ENCODE measurements at places on chromosomes 5 and 9.

GRCh38 chr5:76384705-76385104 is 18.4 kb upstream of the IQGAP2 start:
- no peak for DNase-seq

GRCh38 chr5:98570661-98571191 is 202.7 kb upstream of the RGMB start:
- no peak for DNase-seq

DNA sequence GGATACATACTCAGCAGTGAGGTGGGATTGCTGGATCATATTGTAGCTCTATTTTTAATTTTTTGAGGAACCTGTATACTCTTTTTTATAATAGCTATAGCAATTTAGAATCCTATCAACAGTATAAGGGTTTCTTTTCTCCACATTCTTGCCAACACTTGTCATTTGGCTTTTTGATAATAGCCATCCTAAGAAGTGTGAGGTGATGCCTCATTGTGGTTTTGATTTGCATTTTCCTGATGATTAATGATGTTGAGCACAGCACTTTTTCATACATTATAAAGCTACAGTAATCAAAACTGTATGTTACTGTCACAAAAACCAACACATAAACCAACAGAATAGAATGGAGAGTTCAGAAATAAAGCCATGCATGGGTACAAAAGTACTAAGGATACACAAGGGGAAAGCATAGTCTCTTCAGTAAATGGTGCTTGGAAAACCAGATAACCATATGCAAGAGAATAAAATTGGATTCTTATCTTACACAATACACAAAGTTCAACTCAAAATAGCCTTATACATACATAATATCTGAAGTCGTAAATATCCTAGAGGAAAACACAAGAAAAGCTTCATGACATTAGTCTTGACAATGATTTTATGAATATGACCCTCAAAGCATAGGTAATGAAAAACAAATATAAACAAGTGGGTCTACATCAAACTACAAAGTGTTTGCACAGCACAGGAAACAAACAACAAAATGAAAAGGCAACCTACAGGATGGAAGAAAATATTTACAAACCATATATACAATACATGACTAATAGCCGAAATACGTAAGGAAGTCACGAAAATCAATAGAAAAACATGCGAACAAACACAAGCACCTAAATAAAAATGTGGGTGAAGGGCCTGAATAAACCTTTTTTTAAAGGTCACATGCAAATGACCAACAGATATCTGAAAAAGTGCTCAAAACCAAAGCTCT is 287.8 kb upstream of the DAB2 start:
- no peak for DNase-seq

GRCh38 chr5:30502277-30502676 is 691.2 kb upstream of the CDH6 start:
- no peak for DNase-seq

- no peak for DNase-seq
Measured at GRCh38 chr5:108858959-108859358, 111.3 kb downstream of the FER start.

DNA sequence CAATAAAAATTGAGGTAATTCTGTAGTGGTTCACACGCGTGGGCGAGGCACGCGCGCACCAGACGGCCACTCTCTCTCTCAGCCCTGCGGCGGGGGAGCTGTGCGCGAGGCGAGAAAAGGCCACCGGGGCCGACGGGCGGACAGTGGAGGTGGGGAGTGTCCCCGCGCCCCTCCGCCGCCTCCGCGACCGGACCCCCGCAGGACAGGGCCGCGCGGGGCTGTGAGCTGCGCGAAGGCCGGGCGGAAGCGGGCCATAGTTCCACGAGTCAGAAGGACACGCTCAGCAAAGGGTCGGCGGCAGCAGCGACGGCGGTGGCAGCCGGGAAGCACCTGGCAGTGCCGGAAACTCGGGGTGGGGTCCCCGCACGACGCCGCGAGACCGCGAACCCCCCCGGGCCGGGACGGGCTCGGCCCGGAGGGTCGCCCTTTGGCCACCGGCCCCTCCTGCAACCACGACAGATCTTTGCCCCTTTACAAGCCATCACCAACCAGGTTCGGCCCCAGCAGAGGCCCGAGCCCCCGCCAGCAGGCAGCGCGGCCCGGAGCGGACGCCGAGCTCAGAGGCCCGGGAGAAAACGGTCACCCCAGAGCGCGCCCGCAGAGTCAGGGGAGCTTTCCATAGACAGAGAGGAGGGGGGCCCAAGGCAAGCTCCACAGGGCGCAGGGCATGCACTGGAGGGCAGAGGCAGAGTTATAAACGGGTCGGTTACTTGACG is 60.9 kb downstream of the ZNF354C start:
- DNase-seq: no peak

DNA sequence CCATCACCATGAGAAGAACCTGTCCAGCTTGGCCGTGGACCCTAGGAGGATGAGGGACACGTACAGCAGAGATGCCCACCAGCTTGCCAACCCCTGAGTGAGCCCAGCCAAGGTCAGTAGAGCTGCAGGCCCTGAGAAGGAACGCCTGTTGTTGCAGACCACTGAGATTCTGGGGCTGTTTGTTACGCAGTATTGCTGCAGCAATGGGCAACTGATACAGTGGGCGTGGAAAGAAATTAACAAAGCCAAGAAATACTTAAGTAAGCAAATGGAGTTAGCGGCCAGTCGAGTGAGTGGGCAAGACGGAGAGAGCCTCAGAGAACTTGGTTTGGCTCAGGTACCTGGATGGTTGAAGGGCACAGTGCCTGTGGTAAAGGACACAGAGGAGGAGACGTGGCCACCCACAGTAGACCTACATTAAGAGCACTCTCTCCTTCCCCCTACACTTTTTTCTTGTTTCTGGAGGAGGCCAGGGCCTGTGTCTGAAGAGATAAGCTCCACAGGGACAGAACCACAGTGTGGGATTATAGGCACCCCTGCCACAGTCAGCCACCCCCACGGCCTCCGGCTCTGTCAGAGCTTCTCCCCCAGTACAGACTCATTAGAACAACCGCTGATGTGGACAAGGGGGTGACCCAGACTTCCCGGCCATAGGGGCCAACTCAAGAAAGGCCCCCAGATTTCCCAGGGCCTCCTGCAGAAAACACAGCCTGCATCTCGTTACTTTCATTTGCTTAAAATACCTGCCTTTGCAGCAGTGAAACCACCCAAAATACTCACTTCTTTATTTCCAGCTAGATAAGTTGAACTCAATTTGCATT is 40.1 kb upstream of the GRHPR start:
- DNase-seq: no peak

- DNase-seq: no peak
Measured at GRCh38 chr5:102911973-102912372, 156.9 kb downstream of the PAM start.

GRCh38 chr5:130476325-130476724 is 572.1 kb downstream of the CHSY3 start:
- DNase-seq: no peak

DNA sequence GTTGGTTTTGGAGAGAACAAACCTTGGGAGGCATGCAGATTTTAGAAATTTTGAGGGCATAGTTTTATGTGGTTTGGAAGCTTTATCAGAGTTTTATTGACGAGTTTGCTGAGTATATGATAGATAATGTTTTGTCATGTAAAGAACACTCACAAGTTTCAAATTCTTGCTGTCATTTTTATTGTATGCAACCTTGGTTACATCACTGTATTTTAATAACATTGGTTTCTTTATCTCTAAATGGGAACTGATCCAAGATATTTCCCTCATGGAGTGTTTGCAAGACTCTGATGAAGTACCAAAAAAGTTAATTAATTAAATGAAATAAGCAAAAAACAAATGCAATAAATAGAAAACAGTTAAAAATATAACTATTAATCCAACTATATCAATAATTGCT is 170.3 kb downstream of the SMC2 start:
- DNase-seq: no peak

GRCh38 chr5:73027361-73027760 is 71.5 kb downstream of the FCHO2 start:
- DNase-seq: no peak

- DNase-seq: no peak
Measured at GRCh38 chr5:15383469-15383868, 116.5 kb upstream of the FBXL7 start.

- DNase-seq: no peak
Measured at GRCh38 chr5:167008705-167009104, 1282.7 kb upstream of the WWC1 start.

DNA sequence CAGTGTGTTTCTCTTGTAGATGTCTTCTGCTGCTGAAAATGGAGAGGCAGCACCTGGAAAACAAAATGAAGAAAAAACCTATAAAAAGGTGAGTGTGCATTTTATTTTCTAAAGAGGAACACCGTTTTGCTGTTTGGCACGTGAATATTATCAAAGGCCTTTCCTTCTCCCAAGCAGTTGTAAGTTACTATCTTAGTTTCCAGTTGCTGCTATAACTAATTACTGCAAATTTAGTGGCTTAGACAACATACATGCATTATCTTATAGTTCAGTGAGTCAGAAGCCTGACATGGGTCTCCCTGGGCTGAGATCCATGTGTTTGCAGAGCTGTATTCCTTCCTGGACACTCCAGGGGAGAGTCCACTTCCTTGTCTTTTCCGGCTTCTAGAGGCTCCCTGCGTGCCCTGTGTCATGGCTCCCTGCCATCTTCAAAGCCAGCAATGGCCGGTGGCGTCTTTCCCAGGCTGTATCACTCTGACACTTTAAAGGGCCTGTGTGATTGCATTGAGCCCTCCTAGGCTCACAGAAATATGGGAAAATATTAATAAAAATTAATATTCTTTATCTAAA is 117.6 kb downstream of the PIP5K1B start:
- no peak for DNase-seq

- DNase-seq: no peak
Measured at GRCh38 chr5:74529101-74529500, 111.4 kb downstream of the ENC1 start.

DNA sequence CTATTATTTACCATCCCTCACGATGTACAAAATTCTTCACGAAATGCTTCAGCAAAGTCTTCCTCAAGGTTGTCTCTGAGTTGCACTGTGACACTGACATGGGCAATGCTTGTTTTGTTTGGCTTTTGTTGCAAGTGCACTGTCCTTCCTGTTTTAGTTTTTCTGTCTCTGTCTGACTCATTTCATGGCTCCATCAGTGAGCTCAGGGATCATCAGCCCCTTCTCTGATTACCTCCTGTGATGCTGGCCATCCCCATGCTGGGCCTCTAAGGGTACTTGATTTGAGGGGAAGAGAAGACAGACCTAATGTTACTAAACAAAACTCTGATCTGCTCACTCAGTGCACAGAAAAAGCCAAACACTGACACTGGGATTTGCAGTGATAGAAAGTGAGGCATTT is 37.6 kb upstream of the STX17 start:
- DNase-seq: no peak

DNA sequence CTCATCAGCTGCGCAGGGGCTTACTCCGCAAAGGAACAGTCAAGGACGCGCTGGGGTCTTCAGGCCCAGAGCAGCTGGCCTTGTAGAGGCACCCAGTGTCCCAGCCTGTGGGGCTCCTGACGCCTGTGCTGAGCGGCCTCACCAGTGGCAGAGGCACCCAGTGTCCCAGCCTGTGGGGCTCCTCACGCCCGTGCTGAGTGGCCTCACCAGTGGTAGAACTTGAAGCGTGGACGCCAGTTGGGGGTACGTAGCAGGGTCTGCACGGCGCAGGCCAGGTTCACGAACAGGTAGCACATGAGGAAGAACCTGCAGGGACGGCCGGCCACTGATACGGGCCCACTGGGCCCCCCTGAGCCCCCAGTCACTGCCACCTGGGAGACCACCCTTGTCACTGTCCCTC is 35.9 kb downstream of the SLC12A7 start:
- DNase-seq: no peak

DNA sequence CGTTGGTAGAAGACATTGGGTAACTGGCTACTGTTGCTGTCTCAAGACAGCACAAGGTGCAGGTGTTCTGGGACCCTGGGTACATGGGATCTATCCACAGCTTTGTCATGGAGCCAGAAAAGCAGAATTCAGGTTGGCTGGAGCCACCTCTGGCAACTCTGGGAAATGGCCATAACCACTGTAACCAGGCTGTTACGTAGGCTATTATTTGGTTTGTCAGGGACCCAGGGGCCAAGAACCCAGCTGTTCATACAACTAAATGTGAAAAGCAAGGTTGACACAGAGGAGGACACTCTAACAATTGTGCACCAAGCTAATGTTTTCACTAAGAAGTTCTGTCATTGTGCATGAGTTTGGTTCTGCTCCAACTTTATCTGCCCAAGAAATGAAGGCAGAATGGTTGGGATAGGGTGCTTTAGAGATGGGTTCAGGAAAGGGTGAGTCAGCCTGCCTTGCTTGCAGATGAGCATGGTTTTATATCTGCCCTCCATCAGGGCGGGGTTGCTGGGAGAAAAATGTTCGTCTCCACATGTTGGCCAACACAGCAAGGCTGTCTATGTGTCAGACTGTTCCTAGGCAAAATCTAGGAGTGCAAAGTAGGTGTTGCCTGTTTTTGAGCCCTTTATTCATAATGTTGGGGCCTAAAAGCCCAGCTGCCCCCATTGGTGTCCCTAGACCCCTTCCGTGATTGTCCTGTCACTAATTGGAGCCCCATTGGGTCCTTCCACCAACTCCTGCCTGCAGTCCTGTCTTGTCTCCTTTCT is 131.3 kb upstream of the DAP start:
- DNase-seq: no peak

DNA sequence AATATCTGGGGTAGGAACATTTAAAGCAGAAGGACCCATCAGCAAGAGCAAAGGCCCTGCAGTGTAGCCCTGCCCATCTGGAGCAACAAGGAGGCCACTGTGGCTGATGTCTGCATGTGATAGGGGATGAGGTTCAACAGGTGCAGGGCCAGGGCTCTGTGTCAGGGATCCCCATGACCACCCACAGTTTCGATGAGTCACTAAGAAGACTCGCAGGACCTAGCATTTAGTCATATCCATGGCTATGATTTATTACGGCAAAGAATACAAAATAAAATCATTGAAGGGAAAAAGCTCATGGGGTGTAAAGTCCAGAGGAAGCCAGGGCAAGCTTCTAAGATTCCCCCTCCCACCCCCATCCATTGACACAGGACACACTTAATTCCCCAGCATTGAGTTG is 188.6 kb downstream of the ADGRV1 start:
- no peak for DNase-seq

GRCh38 chr5:43315682-43316081 is 2.5 kb upstream of the HMGCS1 start:
- no peak for DNase-seq

GRCh38 chr9:79652598-79652997 is 80.8 kb downstream of the TLE4 start:
- no peak for DNase-seq

DNA sequence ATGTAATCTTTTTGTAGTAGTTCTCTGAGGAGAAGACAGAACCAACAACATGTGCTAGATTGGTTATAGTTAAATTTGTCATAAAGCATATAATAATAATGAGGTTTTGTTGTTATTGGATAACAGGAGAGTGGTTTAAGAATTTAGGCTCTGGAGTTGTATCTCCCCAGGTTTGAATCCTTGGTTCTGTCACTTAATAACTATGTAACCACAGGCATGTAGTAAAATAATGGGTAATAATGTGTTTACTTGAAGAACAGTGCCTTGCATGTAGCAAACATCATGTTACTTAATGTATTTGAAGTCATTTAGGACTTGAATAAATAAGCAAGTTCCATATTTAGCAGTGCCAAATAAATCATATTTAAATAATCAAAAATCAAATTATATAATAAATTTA is 55.8 kb downstream of the NSD1 start:
- DNase-seq: no peak
